ENCODE measurements at places on chromosomes 7 and 10. TPM values are rescaled to one million over a fixed set of nuclear protein-coding genes. Genes with fewer than 3 reads are reported as not detected.

Gene ZNF425
- 4.7 TPM for total RNA-seq

Gene PRF1
- total RNA-seq: not detected

Gene GJD4
- under 0.01 TPM for total RNA-seq

Gene ZPBP
- total RNA-seq: not detected
